Spleen (tissue), 13 donors: ENCODE measurements at places on chromosomes 16 and 17. TPM values are rescaled to one million over a fixed set of nuclear protein-coding genes. Genes with fewer than 3 reads are reported as not detected.

The CLEC18A gene
- 0.99 TPM for polyA plus RNA-seq

The OTOA gene
- polyA plus RNA-seq: 2.0 TPM

The UNC45B gene
- 0.22 TPM for polyA plus RNA-seq

The KIF2B gene
- polyA plus RNA-seq: not detected

The KRT33A gene
- polyA plus RNA-seq: not detected

The EIF1 gene
- polyA plus RNA-seq: 560 TPM

The ACAP1 gene
- polyA plus RNA-seq: 266 TPM

The G6PC1 gene
- polyA plus RNA-seq: not detected

The PMFBP1 gene
- 0.52 TPM for polyA plus RNA-seq

The DNAI2 gene
- 0.35 TPM for polyA plus RNA-seq

The SNAI3 gene
- 7.1 TPM for polyA plus RNA-seq

The CENPX gene
- polyA plus RNA-seq: 91.8 TPM

The FOXF1 gene
- polyA plus RNA-seq: 0.86 TPM

DNA sequence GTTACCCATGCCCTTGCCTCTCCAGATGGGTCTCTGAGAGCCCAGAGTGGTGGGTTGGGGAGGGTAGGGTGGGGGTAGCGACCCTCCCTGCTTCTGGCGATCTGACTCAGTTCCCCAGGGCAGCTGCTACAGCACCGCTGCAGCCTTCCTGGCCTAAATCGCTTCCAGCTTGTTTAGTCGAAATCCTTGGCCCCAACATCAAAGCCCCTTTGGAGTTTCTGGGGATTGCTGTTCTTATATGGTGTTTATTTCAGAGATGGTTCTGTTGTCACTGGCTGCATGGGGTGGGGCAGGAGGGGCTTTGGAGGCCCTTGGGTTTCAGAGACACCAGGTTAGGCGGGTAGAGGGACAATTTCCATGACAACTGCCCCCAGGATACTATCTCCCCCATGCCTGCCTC is 35.9 kb downstream of the FZD2 start:
- DNase-seq: no peak

DNA sequence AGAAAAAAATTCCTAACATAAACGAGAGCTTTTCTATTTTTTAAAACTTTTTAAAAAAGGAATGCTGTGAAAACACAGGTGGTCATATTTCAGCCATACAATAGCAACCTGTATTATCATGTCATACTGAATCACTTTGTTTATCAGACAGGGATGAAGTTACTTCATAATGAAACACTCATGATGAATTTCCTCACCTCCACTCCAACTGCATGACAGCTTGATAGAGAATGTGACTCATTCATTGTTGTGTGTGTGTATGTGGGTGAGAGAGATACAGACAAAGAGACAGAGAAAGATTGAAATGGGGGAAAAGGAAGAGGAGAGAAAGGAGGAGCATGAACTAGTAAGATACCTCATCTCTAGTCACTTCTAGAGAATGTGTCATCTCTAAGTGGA is 109.0 kb downstream of the SYCE1L start:
- DNase-seq: no peak

GRCh38 chr16:65519402-65519801 is 397.5 kb upstream of the CDH11 start:
- no peak for DNase-seq

DNA sequence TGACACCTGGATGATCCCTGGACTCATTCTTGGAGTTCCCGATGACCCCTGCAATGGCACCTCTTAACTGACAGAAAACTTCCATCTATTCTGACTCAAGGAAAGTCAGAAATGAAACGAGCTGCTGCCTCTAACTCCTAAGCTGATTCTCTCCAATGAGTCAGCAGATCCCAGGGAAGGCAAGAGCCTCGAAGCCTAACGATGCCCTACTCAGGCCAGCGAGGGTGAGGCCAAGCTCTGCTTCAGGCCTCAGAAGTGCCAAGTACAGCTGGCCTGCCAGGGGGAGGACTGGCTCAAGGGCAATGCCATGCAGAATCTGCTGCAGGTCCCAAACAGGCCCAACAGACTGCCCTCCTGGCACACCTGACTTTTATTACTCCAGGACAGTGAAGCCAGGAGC is 36.3 kb downstream of the PLXDC1 start:
- DNase-seq: no peak

- no peak for DNase-seq
Measured at GRCh38 chr16:46629331-46630219, 8.4 kb upstream of the SHCBP1 start.

GRCh38 chr17:27546624-27547300 is 84.2 kb upstream of the LGALS9 start:
- DNase-seq: peak; percentile 34

- DNase-seq: no peak
Measured at GRCh38 chr17:30101686-30102390, 14.8 kb upstream of the NSRP1 start.

DNA sequence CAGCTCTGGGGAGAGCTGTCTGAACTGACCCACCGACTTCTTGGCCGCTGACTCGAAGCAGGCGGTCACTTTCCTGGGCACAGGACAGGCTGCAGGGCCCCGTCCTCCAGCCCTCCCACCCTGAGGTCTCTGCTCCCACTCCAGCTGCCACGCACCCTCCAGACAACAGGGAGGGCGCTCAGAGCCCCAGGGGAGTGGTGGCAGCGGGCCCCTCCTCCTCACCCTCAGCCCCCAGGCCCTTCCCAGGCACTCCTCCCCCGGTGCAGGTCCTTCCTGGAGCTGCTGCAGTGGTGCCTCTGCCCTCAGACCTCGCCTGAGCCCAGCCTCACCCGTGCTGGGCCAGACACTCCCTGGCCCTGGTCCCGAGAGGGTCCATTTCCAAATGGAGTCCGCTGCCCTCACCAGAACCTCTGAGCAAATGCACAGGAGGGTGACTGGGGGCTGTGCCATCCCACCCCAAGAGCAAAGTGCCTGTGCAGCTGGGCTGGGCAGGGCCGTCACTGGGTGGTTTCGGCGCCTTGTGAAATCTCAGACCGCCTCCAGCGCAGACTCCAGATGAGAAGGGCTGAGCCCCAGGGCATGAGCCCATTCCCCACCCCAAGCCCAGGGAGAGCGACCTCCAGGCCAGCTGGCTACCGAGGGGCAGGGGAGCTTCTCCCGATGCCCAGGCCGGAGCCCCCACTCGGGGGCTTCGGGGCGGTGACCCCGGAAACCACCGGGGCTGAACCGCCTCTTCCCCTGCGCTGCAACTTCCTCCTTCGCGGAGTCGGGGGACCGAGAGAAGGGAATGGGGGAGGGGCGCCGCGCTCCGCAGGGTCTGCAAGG is 717 bp downstream of the CYBA start:
- DNase-seq: peak; percentile 95

- DNase-seq: no peak
Measured at GRCh38 chr17:39026980-39027451, 59.8 kb upstream of the FBXO47 start.

DNA sequence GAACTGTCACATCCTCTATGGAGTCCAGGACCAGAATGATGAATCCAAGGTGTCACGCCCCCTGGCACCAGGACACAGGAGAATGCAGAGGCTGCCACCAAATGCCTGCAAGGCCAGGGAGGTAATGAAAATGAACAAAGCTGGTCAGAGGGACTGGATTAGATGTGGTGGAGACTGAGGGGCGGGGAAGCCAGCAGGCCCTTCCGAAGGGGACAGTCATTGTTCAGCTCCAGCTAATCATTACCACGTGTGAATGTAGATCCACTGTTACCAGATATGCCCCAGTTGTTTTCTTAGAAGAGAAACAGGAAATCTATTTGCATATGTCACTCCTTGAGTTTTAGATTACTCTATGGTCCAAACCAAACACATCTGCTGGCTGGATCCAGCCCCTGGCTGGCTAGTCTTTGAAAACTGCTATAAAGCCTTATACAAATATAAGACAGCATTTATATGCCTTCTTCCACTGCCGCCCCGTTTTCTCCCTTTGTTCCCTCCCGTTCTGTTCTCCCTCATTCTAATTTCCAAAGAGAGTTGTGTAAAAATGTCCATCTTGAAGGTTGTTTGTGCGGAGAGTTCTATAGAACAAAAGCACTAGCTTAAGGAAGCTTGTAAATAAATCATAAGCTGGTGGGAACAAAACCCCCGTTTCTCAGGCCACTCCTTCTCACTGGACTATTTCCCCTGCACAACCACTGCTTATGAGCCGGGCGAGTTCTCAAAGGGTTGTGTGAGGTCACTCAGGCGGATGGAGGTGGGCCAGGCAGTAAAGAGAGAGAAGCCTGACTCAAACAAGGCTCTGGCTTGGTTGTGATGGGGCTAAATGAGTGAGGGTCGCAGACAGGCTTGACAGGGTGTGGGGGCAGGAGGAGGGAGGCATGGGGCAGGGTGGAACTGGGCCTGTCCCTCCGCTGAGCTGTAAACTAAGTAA is 14.2 kb downstream of the CRYM start:
- no peak for DNase-seq

- DNase-seq: no peak
Measured at GRCh38 chr16:65782611-65783600, 583.6 kb upstream of the CDH5 start.

DNA sequence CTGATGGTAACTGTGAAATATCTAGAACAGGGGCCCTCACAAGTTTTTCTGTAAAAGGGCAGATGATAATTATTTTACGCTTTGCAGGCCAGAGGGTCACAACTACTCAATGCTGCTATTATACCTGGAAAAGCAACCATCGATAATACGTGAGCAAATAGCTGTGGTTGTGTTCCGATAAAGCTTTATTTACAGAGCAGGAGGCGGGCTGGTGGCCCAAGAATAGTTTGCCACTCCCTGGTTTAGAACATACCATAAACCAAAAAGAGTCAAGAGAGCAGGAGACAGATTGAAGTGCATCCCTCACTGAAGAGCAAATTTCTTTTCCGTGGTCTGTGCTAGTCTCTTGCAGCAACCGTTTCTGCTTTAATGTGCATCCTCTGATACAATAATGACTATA is 77.9 kb upstream of the DYNLRB2 start:
- DNase-seq: no peak

DNA sequence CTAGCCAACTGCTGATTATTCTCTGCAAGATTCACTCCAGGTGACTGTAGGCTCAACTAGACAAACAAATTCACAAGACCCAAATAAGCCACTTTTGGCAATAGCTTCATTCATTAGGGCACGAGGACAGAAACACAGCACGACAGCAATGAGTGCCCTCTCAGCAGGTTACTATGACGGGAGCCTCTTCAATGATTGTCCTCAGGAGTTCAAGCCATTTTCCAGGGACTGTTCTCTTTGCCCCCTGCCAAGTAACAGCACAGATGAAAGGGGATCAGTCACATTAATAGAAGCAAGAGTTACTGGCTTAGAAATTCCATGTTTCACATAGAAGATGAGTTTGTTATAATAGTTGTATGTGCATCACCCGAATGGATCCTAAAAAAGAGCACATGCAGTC is 712.2 kb downstream of the CDH8 start:
- DNase-seq: no peak

DNA sequence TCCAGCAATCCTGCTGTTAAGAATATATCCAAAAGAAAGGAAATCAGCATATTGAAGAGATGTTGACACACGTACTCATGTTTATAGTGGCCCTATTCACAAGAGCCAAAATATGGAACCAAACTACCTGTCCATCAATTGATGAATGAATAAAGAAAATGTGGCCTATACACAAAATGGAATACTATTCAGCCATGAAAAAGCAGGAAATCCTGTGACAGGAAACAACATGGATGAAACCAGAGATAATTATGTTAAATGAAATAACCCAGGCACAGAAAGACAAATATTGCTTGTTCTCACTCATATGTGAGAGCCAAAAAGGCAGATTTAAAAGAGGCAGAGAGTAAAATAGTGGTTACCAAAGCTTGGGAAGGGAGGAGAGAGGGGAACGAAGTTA is 127.1 kb downstream of the KCNJ2 start:
- no peak for DNase-seq

- no peak for DNase-seq
Measured at GRCh38 chr16:7650431-7650830, 317.8 kb downstream of the RBFOX1 start.

DNA sequence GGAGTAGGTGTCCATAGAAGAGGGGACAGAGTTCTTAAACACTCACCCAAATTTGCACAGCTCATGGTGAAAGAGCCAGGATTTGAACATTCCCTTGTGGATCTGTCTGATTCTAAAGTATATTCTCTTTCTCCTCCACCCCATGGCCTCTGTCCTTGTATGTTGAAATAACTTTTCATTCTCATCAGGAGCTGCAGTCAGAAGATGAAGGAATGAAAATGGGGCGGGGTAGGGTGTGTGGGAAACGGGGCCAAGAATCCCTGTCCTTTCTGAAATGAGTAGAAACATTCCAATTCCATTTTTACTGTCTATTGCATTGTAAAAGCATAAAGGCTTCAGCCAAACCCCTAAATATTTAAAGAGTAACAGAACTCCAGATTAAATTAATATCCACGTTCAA is 42.8 kb downstream of the NOG start:
- DNase-seq: no peak

DNA sequence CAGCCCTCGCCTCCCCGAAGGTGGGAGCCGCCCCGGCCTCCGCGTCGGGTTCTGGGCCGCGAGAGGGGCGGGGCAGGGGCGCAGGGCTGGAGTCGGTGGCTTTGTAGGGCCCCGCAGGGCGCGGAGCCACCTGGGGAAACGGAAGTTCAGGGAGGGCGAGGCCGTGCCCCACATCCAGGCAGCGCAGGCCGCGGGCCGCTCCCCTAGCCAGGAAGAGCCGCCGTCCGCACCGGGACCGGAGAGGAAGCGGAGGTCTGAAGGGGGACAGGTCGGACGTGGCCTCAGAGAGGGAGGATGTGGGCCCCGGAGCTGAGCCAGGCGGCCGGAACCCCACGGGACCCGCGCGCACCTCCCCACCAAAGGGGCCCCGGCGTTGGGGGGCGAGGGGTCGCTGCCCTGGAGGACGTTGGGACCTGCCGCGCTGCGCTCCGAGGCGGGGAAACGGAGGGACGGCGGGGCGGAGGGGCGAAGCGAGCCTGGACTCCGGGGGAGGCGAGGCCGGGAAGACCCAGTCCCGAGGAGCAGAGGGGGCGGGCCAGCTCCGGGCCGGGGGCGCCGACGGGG is 482 bp upstream of the SLC16A3 start:
- peak; percentile 97 for DNase-seq

GRCh38 chr16:60041671-60042070 is 1307.6 kb upstream of the GOT2 start:
- DNase-seq: no peak

DNA sequence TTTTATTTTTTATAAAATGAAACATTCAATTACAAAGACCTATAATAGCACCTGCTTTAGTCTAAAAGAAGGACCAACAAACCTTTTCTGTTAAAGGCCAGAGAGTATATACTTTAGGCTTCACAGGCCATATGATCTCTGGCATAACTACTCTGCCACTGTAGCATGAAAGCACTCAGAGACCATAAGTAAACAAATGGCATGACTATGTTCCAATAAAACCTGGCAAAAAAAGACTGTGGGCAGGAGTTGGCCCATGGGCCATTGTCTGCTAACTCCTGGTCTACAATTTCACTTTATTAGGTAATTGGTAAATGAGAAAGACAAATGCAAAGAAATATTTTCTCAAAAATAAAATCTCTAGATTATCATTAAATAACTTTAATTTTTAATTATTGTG is 14.9 kb downstream of the CEP112 start:
- DNase-seq: no peak
